Cardiac muscle cell (in vitro differentiated cells and primary cell): ENCODE measurements at places on chromosomes 3 and 15. TPM values are rescaled to one million over a fixed set of nuclear protein-coding genes. Genes with fewer than 3 reads are reported as not detected.

DNA sequence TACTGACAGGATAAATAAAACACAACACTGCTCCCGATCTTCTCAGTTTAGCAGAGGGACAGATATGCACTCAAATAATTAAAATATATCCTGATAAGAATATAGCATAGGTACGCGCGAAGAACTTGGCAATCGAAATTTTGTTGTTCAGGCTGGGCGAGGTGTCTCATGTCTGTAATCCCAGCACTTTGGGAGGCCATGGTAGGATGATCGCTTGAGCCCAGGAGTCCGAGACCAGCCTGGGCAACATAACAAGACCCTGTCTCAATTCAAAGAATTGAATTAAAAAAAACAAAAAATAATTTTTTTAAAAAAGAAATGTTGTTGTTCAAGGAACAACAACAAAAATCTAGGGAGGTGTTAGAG is 7.6 kb downstream of the B2M start:
- H3K36me3 ChIP-seq = peaks cover 31% of the 10 kb centered on the region
- no peak overlapping the region for H3K4me3 ChIP-seq
- no peak overlapping the region for H3K27ac ChIP-seq
- no peaks in the 10 kb centered on the region for H3K27me3 ChIP-seq
- DNase-seq = no peak
- H3K4me1 ChIP-seq = peaks cover 20% of the 10 kb centered on the region

GRCh38 chr3:109254770-109255169 is 61.5 kb downstream of the DPPA2 start:
- DNase-seq = no peak
- no peaks in the 10 kb centered on the region for H3K36me3 ChIP-seq
- no peaks in the 10 kb centered on the region for H3K4me1 ChIP-seq
- no peak overlapping the region for H3K4me3 ChIP-seq
- no peak overlapping the region for H3K27ac ChIP-seq

GRCh38 chr3:50630394-50630793 is 13.4 kb downstream of the MAPKAPK3 start:
- no peak overlapping the region for H3K27ac ChIP-seq
- no peaks in the 10 kb centered on the region for H3K27me3 ChIP-seq
- no peaks in the 10 kb centered on the region for H3K36me3 ChIP-seq
- H3K4me3 ChIP-seq = no peak overlapping the region
- peaks cover 9% of the 10 kb centered on the region for H3K4me1 ChIP-seq
- no peak for DNase-seq

GRCh38 chr3:30170681-30171438 is 435.5 kb upstream of the TGFBR2 start:
- DNase-seq = no peak
- H3K27ac ChIP-seq = no peak overlapping the region
- H3K27me3 ChIP-seq = no peaks in the 10 kb centered on the region

DNA sequence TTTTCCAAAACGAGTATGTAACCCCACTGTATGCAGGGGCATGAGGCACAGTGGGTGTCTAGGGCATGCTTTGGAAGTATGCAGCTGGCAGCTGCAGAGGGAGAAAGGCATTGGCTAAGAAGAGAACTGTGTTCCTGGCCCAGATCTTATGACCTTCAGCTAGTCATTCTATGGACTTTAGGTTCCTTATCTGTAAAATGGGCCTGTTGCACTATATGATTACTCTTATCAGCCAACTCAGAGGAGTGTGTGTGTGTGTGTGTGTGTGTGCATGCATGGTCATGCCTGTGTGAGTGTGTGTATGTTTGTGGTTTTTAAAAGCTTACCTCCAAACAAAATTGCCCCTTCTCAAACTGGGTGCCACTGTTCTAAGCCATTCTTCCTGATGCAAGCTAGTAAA is 27.4 kb upstream of the CHST2 start:
- no peak for DNase-seq
- H3K4me1 ChIP-seq = no peaks in the 10 kb centered on the region
- no peak overlapping the region for H3K4me3 ChIP-seq
- H3K36me3 ChIP-seq = no peaks in the 10 kb centered on the region
- no peak overlapping the region for H3K27ac ChIP-seq
- H3K27me3 ChIP-seq = no peaks in the 10 kb centered on the region

- H3K4me1 ChIP-seq = peaks cover 10% of the 10 kb centered on the region
- H3K27ac ChIP-seq = no peak overlapping the region
- no peaks in the 10 kb centered on the region for H3K36me3 ChIP-seq
These were observed 19.5 kb downstream of the CX3CR1 start for GRCh38 chr3:39260318-39260717.

- no peaks in the 10 kb centered on the region for H3K36me3 ChIP-seq
- peak; percentile 73 for DNase-seq
- H3K27ac ChIP-seq = no peak overlapping the region
- peaks cover 27% of the 10 kb centered on the region for H3K27me3 ChIP-seq
These were observed 279.4 kb upstream of the TLE3 start for GRCh38 chr15:70376929-70377691.

GRCh38 chr3:64824394-64824909 is 136.7 kb upstream of the ADAMTS9 start:
- no peak overlapping the region for H3K27ac ChIP-seq
- H3K27me3 ChIP-seq = no peaks in the 10 kb centered on the region
- peaks cover 8% of the 10 kb centered on the region for H3K4me1 ChIP-seq
- H3K4me3 ChIP-seq = no peak overlapping the region
- no peaks in the 10 kb centered on the region for H3K36me3 ChIP-seq

DNA sequence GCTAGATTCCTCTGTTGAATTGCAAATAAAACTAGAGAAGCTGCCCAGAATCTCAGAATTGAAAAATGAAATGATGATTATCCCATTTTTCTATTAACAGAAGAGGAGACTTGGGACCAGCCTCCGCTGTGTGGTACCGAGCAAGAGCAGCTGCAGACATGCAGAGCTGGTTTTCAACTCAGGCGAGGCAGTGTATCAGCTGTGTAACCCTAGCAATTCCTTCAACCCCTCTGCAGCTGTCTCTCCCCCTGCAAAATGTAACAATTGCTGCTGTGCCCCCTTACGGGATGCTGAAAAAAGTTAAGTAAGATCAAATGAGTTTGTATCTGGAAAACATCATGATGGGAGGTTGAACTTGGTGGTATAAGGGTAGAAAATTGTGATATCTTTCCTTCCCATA is 98.5 kb upstream of the C3orf80 start:
- no peak for DNase-seq
- no peaks in the 10 kb centered on the region for H3K27me3 ChIP-seq
- H3K27ac ChIP-seq = no peak overlapping the region
- H3K36me3 ChIP-seq = no peaks in the 10 kb centered on the region
- no peaks in the 10 kb centered on the region for H3K4me1 ChIP-seq

GRCh38 chr15:68781217-68781616 is 39.5 kb downstream of the ANP32A start:
- H3K36me3 ChIP-seq = peaks cover 53% of the 10 kb centered on the region
- H3K27me3 ChIP-seq = no peaks in the 10 kb centered on the region
- no peaks in the 10 kb centered on the region for H3K4me1 ChIP-seq
- no peak overlapping the region for H3K4me3 ChIP-seq
- no peak for DNase-seq

- DNase-seq = no peak
- H3K27ac ChIP-seq = no peak overlapping the region
- H3K27me3 ChIP-seq = no peaks in the 10 kb centered on the region
- no peaks in the 10 kb centered on the region for H3K36me3 ChIP-seq
- H3K4me1 ChIP-seq = no peaks in the 10 kb centered on the region
These were observed 394.1 kb upstream of the TBL1XR1 start for GRCh38 chr3:177591379-177591778.

DNA sequence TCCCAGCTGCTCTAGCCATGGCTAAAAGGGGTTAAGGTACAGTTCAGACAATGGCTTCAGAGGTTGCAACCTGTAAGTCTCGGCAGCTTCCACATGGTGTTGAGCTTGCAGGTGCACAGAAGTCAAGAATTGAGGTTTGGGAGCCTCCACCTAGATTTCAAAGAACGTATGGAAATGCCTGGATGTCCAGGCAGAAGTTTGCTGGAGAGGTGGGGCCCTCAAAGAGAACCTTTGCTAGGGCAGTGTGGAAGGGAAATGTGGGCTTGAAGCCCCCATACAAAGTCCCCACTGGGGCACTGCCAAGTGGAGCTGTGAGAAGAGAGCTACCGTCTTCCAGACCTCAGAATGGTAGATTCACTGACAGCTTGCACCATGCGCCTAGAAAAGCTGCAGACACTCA is 73.7 kb downstream of the STT3B start:
- no peaks in the 10 kb centered on the region for H3K27me3 ChIP-seq
- DNase-seq = no peak
- H3K4me1 ChIP-seq = peaks cover 5% of the 10 kb centered on the region
- H3K36me3 ChIP-seq = peaks cover 4% of the 10 kb centered on the region
- H3K4me3 ChIP-seq = no peak overlapping the region

GRCh38 chr3:38458796-38459498 is 5.3 kb downstream of the ACVR2B start:
- H3K27me3 ChIP-seq = no peaks in the 10 kb centered on the region
- H3K4me1 ChIP-seq = peaks cover 35% of the 10 kb centered on the region
- H3K27ac ChIP-seq = no peak overlapping the region
- no peaks in the 10 kb centered on the region for H3K36me3 ChIP-seq
- H3K4me3 ChIP-seq = no peak overlapping the region
- DNase-seq = no peak

- no peaks in the 10 kb centered on the region for H3K4me1 ChIP-seq
- DNase-seq = peak; percentile 13
- peak overlapping the region; percentile 14 for H3K27ac ChIP-seq
These were observed 23.1 kb upstream of the GABPB1 start for GRCh38 chr15:50377867-50378751.

DNA sequence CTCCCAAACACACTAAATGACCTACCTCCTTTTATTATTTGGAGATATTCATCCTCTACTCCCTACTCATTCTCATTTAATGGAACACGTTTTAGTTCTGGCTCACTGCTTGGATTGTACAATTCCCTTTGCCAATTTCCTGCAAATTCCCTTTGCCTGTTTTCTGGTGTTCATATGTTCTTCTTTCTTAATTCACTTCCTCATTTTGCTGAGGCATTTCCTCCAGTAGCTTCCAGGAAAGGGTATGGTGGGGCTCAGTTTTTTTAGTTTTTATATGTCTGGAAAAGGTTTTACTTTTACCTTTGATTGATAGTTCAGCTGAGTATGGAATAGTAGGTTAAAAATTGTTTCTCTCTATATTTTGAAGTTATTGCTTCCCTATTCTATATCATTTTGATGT is 143.6 kb upstream of the GOLIM4 start:
- H3K4me3 ChIP-seq = no peak overlapping the region
- H3K4me1 ChIP-seq = no peaks in the 10 kb centered on the region
- H3K27ac ChIP-seq = no peak overlapping the region
- H3K27me3 ChIP-seq = peaks cover 6% of the 10 kb centered on the region
- no peaks in the 10 kb centered on the region for H3K36me3 ChIP-seq

DNA sequence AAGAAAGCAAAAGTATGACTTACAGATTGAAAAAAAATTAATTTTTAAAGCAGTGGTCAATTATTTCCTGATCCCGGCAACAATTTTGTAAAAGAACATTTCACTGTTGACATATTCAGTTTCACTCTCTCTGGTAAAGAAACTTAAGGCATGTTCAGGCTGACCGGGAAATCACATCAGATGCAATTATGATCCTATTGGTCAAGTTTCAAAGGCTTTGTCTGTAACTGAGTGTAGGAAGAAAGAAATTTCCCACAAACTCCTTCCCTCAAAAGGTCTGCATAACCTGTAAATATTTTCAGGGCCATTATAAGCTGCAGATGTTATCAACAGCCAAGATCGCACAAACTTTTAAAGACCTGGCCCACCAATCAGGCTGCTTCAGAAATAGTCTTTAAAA is 205.4 kb upstream of the IGF1R start:
- H3K4me3 ChIP-seq = no peak overlapping the region
- H3K27ac ChIP-seq = no peak overlapping the region
- H3K4me1 ChIP-seq = peaks cover 5% of the 10 kb centered on the region

DNA sequence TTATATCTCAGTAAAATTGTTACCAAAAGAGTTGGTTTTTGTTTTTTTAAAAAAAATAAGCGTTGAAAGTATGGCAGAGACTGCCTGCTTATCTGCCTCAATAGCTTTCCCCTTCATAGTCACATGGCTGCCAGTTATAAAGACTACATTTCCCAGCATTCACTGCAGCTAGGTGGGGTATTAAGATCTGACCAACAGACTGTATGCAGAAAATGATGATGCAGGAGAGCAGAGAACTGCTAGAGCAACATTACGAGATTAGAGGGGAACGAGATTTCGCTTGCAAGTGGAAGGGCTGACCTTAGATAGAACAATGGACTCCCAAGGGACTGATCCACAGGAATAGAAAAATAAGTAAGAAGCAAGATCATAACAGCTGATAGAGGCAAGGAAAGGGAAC is 14.3 kb downstream of the RHOA start:
- no peak overlapping the region for H3K27ac ChIP-seq
- no peak overlapping the region for H3K4me3 ChIP-seq
- DNase-seq = peak; percentile 36
- H3K4me1 ChIP-seq = peaks cover 3% of the 10 kb centered on the region
- no peaks in the 10 kb centered on the region for H3K27me3 ChIP-seq

- no peaks in the 10 kb centered on the region for H3K36me3 ChIP-seq
- DNase-seq = peak; percentile 73
- H3K4me1 ChIP-seq = peaks cover 7% of the 10 kb centered on the region
- H3K4me3 ChIP-seq = no peak overlapping the region
- H3K27ac ChIP-seq = no peak overlapping the region
These were observed 7.4 kb upstream of the RIOX2 start for GRCh38 chr3:97979610-97980009.

- H3K4me3 ChIP-seq = no peak overlapping the region
- no peak overlapping the region for H3K27ac ChIP-seq
- no peak for DNase-seq
These were observed 64.4 kb upstream of the PPARG start for GRCh38 chr3:12224181-12225147.

GRCh38 chr15:93028632-93029213 is 60.3 kb downstream of the RGMA start:
- peaks cover 23% of the 10 kb centered on the region for H3K4me1 ChIP-seq
- no peak overlapping the region for H3K4me3 ChIP-seq
- H3K27me3 ChIP-seq = no peaks in the 10 kb centered on the region

GRCh38 chr3:129855832-129856419 is 37.6 kb downstream of the TMCC1 start:
- DNase-seq = peak; percentile 57
- no peaks in the 10 kb centered on the region for H3K4me1 ChIP-seq
- H3K4me3 ChIP-seq = no peak overlapping the region
- H3K27ac ChIP-seq = no peak overlapping the region
- H3K27me3 ChIP-seq = no peaks in the 10 kb centered on the region

SCG3 gene
- total RNA-seq = 0.14 TPM in 1 of 2 replicates, not detected in the other

B3GALNT1 gene
- total RNA-seq = 10.8 and 12.5 TPM in 2 replicates

RARRES1 gene
- total RNA-seq = 0.33 and 0.39 TPM in 2 replicates

PLIN1 gene
- 0.32 and 0.57 TPM in 2 replicates for total RNA-seq

NME9 gene
- 4.8 and 5.1 TPM in 2 replicates for total RNA-seq

PEX5L gene
- total RNA-seq = 0.30 and 0.35 TPM in 2 replicates

CHRD gene
- 16.0 and 33.0 TPM in 2 replicates for total RNA-seq

MYO5C gene
- total RNA-seq = 3.7 and 8.5 TPM in 2 replicates

CLDN18 gene
- total RNA-seq = 0.07 TPM in 1 of 2 replicates, not detected in the other

FETUB gene
- total RNA-seq = not detected in 2 replicates

ACOX2 gene
- 18.9 and 27.3 TPM in 2 replicates for total RNA-seq

TUSC7 gene
- total RNA-seq = not detected in 2 replicates

CD96 gene
- total RNA-seq = not detected in 2 replicates

RTP4 gene
- total RNA-seq = not detected in 2 replicates

SPATA12 gene
- total RNA-seq = not detected in 2 replicates

TRIM42 gene
- not detected in 2 replicates for total RNA-seq

ERICH6 gene
- total RNA-seq = 0.18 TPM in 1 of 2 replicates, not detected in the other

GOLGA8G gene
- 0.15 TPM in 1 of 2 replicates, not detected in the other for total RNA-seq

EFHB gene
- total RNA-seq = 0.15 and 1.0 TPM in 2 replicates

TMEM108 gene
- 0.49 and 1.6 TPM in 2 replicates for total RNA-seq

SLC2A2 gene
- total RNA-seq = not detected in 2 replicates

PLAAT1 gene
- total RNA-seq = 35.4 and 44.1 TPM in 2 replicates

HDAC11 gene
- total RNA-seq = 35.3 and 35.7 TPM in 2 replicates

EFL1 gene
- 42.1 and 54.8 TPM in 2 replicates for total RNA-seq

CPB1 gene
- not detected in 2 replicates for total RNA-seq
